ENCODE measurements at places on chromosomes 5 and 9. TPM values are rescaled to one million over a fixed set of nuclear protein-coding genes. Genes with fewer than 3 reads are reported as not detected.

Gene GNA14
- not detected for total RNA-seq

DNA sequence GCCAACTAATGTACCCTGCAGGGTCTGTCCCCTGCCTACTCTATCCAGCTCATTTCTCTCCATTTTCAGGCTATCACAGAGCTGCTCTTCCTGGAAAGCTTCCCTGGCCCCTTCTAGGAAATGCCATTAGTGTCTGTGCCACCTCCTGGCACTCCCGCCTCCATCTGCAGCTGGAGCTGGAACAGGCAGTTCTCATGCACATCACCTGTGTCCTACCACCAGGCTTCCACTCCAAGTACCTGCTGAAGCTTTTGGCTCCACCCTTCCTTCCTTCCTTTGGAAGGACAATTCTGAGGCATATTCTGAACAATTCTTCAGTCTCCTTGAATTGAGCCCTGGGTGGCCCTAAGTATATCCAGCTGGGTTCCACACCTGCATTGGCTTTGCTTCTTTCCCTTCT, 156.2 kb upstream of the ZNF618 start:
- H3K27me3 ChIP-seq, result peaks cover 16% of the 10 kb centered on the region
- no peak for DNase-seq
- no peak overlapping the region for H3K27ac ChIP-seq
- no peaks in the 10 kb centered on the region for H3K36me3 ChIP-seq

DNA sequence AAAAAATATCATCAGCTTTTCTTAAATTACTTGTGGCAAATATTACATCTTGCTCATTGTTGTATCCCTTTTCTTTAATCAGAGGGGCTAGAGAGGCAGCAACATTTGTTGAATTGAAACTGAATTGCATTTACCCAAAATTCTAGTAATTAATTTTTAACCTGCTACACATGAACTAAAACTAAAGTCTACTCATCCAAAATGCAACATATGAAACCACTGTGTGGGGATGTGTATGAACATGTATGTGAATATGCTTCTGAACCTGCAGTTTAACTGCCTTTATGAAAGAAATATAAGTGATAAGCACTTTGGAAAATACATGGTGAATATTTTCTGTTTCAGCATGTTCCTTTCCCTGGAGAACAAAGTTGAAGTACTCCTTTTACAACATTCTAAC, 158.5 kb downstream of the KIAA0825 start:
- H3K4me3 ChIP-seq, result no peak overlapping the region
- no peaks in the 10 kb centered on the region for H3K4me1 ChIP-seq
- no peaks in the 10 kb centered on the region for H3K27me3 ChIP-seq

Gene IFNK
- total RNA-seq, result not detected

DNA sequence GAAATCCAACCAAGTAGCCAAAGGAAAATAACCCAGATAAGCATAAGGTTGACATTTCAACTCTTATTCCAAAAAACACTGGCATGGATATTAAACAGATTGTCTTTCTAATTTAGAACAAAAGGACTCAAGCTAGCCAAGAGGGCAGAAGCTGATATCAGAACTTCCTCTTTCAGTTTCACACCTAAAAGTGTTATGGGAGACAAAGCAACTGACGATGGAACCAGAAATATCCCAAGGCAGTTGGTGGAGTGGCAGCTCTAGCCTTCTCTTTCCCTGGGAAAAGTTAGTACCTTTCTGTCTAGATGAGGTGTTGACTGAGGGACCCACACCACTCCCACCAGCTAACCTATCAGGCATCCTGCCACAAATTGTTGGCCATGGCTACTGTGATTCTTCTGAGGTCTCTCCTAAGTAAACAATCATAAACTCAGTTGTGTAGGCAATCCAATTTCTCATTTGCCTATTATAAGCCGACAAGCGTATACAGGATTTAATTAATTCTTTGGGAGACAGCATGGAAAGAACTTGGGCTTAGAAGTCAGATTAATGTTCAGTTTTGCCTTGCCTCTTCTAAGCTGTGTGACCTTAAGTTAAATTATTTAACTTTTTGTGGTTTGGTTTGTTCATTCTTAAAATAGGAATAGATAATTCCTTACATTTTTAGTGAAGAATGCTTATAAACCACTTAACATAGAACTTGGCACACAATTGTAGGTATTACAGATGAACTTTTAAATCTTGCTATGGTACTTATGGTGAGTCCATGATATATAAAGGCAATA, 110.9 kb upstream of the ADAMTSL1 start:
- H3K4me1 ChIP-seq, result no peaks in the 10 kb centered on the region
- no peak overlapping the region for H3K4me3 ChIP-seq
- H3K27me3 ChIP-seq, result peaks cover 7% of the 10 kb centered on the region
- DNase-seq, result no peak
- H3K27ac ChIP-seq, result no peak overlapping the region

Gene HNRNPH1
- total RNA-seq, result 840 TPM

GRCh38 chr5:33738967-33739366, 152.8 kb downstream of the ADAMTS12 start:
- H3K4me1 ChIP-seq, result no peaks in the 10 kb centered on the region
- H3K4me3 ChIP-seq, result no peak overlapping the region

DNA sequence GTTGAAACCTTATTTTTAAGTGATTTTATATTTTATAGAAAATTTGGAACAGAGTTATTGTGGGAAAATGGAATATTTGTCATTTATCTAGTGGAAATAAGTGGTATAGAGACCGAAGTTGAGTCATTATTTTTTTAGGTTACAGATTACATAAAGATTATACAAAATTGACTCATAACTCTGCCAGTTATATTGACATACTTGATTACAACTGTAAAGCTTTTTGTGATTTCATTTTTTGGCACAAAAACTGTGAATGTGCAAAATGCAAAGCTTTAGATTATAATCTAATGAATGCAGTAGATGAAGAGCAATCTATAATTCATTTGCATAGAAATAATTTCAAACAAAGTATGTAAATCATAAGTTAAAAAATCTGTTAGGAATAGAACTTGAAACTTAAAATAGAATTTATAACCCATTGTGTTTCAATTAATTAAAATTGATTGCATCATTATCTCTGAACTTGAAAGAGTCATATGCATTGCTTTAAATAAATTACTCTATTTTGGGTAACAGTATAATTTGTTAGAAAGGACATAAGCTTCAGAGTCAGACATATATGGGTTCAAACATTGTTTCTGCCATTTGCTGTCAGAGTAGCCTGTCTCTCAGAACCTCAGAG, 280.4 kb downstream of the FER start:
- H3K36me3 ChIP-seq, result peaks cover 12% of the 10 kb centered on the region
- no peak overlapping the region for H3K27ac ChIP-seq
- H3K4me1 ChIP-seq, result no peaks in the 10 kb centered on the region
- no peak for DNase-seq
- no peak overlapping the region for H3K4me3 ChIP-seq

GRCh38 chr5:56085193-56085592, 90.4 kb upstream of the IL6ST start:
- H3K36me3 ChIP-seq, result peaks cover 2% of the 10 kb centered on the region
- peaks cover 45% of the 10 kb centered on the region for H3K4me1 ChIP-seq
- H3K27ac ChIP-seq, result no peak overlapping the region

DNA sequence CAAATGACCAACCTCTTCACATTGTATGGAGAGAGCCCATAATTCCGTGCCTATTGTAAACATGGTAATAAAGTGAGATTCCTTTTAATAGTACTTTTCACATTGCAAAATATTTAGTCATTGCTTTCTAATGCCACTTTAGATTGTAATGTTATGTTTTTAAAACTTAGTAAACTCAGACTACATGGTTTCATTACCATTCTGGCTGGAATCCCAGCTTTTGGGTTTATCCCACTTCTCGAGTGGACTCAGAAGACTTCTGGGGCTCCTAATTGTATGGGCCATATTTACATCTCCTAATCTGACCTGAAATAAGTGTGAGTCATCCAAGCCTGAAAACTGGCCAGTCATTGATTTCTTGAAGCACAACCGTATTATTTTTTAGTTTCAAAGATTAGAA, 217.6 kb downstream of the CAAP1 start:
- H3K4me1 ChIP-seq, result no peaks in the 10 kb centered on the region
- no peak for DNase-seq
- H3K27ac ChIP-seq, result no peak overlapping the region
- H3K4me3 ChIP-seq, result no peak overlapping the region
- no peaks in the 10 kb centered on the region for H3K36me3 ChIP-seq
- H3K27me3 ChIP-seq, result no peaks in the 10 kb centered on the region

GRCh38 chr9:136206602-136207275, 1.8 kb upstream of the LHX3 start:
- no peak overlapping the region for H3K4me3 ChIP-seq
- no peak for DNase-seq
- no peaks in the 10 kb centered on the region for H3K4me1 ChIP-seq
- no peak overlapping the region for H3K27ac ChIP-seq
- peaks cover 26% of the 10 kb centered on the region for H3K27me3 ChIP-seq
- peaks cover 8% of the 10 kb centered on the region for H3K36me3 ChIP-seq

DNA sequence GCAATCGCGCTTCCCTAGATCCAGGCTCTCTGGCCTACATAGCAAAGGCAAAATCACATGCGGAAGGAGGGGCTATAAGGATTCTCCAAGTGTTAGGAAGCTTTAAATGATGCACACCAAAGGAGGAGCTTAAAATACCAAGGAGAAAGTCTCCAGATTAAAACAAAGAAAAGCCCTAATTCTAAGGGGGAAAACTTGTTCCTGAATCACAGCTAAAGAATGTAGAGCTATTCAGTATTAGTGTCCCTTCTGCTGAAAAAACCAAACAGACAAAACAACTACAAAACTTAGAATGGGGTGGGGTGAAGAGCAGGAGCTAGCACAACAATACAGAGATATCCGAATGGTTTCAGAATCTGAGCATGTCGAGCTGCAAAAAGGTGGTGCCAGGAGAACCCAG, 213.7 kb downstream of the DCP2 start:
- H3K36me3 ChIP-seq, result no peaks in the 10 kb centered on the region
- H3K4me3 ChIP-seq, result no peak overlapping the region
- no peak overlapping the region for H3K27ac ChIP-seq
- no peak for DNase-seq

DNA sequence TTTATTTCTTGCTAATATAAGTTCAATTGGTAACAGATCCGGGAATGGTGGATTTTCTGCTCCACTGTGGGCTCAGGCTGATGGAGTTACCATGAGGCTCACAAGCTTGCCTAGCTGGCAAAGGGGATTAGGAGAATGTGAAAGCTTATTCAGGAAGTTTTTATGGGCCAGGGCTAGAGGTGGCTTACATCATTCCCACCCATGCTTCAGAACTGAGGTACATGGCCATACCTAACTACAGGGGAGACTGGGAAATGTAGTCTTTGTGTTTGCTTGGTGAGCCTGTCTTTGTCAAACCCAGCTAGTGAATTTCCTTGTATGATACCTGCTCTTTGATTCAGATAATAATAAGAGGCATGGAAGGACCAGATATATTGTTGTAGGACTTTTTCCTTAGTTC, 105.9 kb upstream of the DHFR start:
- peak overlapping the region; percentile 58 for H3K27ac ChIP-seq
- H3K4me1 ChIP-seq, result peaks cover 55% of the 10 kb centered on the region
- DNase-seq, result no peak
- H3K36me3 ChIP-seq, result peaks cover 64% of the 10 kb centered on the region

- peaks cover 25% of the 10 kb centered on the region for H3K27me3 ChIP-seq
- no peak for DNase-seq
- no peak overlapping the region for H3K27ac ChIP-seq
- peaks cover 1% of the 10 kb centered on the region for H3K36me3 ChIP-seq
- no peak overlapping the region for H3K4me3 ChIP-seq
These were observed 31.2 kb upstream of the ACTBL2 start for GRCh38 chr5:57513785-57514184.

GRCh38 chr9:78572266-78572665, 275.3 kb downstream of the PSAT1 start:
- H3K4me3 ChIP-seq, result no peak overlapping the region
- H3K27ac ChIP-seq, result no peak overlapping the region
- DNase-seq, result no peak
- no peaks in the 10 kb centered on the region for H3K27me3 ChIP-seq

Gene SOX30
- not detected for total RNA-seq

Gene GHR
- not detected for total RNA-seq

Gene TAF11L3
- total RNA-seq, result not detected

GRCh38 chr5:41610386-41610785, 100.0 kb upstream of the PLCXD3 start:
- H3K36me3 ChIP-seq, result no peaks in the 10 kb centered on the region
- H3K4me3 ChIP-seq, result no peak overlapping the region
- DNase-seq, result no peak

Gene PCDHA9
- total RNA-seq, result not detected

DNA sequence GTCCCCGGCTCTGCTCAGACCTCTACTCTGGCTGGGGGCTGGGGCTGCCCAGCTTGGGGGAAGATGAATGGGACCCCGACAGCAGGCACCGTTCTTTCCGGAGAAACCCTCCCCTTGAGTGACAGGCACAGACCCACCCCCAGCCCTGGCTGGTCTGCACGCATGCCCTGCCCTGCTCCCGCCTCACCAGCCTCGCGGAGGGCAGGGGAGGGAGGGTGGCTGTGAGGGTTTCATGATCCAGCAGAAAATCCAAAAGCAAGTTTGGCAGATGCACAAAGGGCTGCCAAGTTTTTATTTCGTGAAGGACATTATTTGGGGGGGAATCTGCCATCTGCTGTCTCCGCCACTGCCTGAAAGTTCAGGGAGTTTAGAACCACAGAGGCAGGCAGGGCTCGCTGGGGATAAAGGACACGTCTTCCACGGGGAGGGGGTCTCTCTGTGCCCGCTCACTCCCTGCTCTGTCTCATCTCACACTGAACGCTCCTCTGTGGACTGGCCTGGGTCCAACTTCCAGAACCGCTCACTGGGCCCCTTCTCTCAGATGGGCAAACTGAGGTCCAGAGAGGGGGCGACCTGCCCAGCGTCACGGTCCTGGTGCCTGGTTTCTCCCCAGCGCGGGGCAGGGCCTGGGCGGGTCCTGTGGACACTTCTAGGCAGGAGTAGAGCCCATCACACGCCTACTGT, 92.9 kb downstream of the RXRA start:
- no peaks in the 10 kb centered on the region for H3K27me3 ChIP-seq
- no peak overlapping the region for H3K27ac ChIP-seq
- no peaks in the 10 kb centered on the region for H3K36me3 ChIP-seq
- DNase-seq, result no peak
- no peak overlapping the region for H3K4me3 ChIP-seq

Gene NUTM2F
- total RNA-seq, result not detected

Gene SNCB
- total RNA-seq, result 0.80 TPM

GRCh38 chr5:60287174-60287771, 393.7 kb upstream of the PDE4D start:
- no peaks in the 10 kb centered on the region for H3K36me3 ChIP-seq
- no peak overlapping the region for H3K27ac ChIP-seq
- H3K27me3 ChIP-seq, result no peaks in the 10 kb centered on the region

Data from activated naive CD8-positive, alpha-beta T cell treated with anti-CD3 and anti-CD28 coated beads for 36 hours (primary cell).